ENCODE measurements at places on chromosomes 1 and 21. TPM values are rescaled to one million over a fixed set of nuclear protein-coding genes. Genes with fewer than 3 reads are reported as not detected.

The G0S2 gene
- 12.8 TPM for total RNA-seq

The NKAIN1 gene
- total RNA-seq: not detected

The OR2L13 gene
- total RNA-seq: not detected

The ADAMTSL4 gene
- total RNA-seq: 6.3 TPM

The OR2T3 gene
- total RNA-seq: not detected
